ENCODE measurements at places on chromosomes 7 and 10.

- DNase-seq = no peak
Measured at GRCh38 chr7:141014125-141014523, 628 bp downstream of the MRPS33 start.

GRCh38 chr10:132011024-132011423 lies 29.3 kb upstream of the BNIP3 start:
- no peak for DNase-seq

DNA sequence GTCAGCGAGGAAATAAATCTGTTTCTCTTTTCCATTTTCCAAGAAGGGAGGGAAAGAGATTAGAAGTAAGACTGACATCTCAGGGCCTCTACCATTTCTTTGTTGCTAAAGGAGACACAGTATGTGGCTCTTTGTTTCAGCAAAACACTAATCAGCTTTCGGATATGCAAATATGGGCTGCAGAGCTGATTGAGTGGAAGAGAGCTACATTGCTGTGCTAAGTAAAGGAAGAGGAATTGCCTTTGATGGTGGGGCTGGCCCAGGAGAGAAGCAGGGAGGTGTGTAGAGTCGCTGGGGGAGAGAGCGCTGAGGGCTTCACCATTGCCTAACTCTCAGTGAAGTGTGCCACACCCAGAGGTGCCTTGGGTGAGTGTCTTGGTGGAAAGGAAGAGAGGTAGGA lies 284.8 kb downstream of the SDK1 start:
- no peak for DNase-seq

DNA sequence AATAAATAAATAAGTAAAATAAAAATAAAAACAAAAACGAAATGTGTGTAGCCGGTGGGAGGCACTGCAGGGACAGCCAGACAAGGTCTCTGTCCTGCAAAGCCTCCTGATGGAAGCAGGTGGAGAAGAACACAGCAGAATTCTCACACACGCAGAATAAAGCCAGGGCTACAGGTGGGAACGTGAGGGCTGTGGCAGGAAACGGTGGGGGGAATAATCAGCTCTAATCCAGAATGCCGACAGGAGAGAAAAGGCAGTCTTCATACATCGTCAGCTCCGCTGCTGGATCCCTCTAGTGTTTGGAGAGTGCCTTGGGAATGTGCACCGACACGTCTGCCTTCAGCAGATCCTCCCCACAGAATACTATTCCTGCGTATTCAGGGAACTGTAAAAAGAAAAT lies 6.8 kb upstream of the SNX8 start:
- no peak for DNase-seq

GRCh38 chr10:123135415-123136141 lies at the start of gene HMX3:
HMX3 (plus strand) TSS chr10:123135970; CDS start chr10:123136051, 81 bp downstream.
- no peak for DNase-seq

GRCh38 chr10:14554491-14555205 lies 220.0 kb downstream of the FAM107B start:
- DNase-seq = no peak

DNA sequence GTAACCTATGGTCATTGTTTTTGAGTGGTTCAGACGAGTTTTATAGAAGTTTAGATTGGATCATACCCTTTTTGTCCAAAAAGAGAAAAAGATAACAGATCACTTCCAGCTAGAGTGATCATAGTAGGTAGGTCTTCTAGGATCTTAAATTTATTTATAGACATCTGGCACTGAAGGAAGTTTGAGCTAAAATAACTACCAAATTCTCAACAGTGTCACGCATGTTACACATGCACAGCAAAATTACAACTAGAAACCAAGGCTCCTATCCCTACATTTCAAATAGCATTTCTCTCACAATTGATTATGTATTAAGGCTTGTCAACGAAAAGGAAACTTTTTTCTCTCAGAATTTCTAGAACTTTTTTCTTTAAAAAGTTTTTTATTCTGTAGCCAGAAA lies 2.3 kb downstream of the CALU start:
- no peak for DNase-seq

GRCh38 chr10:101228966-101229265 lies 347 bp downstream of the LBX1 start:
- no peak for DNase-seq

- DNase-seq = no peak
Measured at GRCh38 chr10:49752584-49752983, 9.5 kb downstream of the OGDHL start.

Data from breast epithelium (tissue), 4 donors.